Fibroblast of skin of right biceps (primary cell): ENCODE measurements at places on chromosomes 5 and 9.

GRCh38 chr5:67976891-67977601 is 238.5 kb upstream of the PIK3R1 start:
- no peak for DNase-seq

GRCh38 chr5:174903172-174903732 is 178.9 kb downstream of the MSX2 start:
- DNase-seq: no peak

DNA sequence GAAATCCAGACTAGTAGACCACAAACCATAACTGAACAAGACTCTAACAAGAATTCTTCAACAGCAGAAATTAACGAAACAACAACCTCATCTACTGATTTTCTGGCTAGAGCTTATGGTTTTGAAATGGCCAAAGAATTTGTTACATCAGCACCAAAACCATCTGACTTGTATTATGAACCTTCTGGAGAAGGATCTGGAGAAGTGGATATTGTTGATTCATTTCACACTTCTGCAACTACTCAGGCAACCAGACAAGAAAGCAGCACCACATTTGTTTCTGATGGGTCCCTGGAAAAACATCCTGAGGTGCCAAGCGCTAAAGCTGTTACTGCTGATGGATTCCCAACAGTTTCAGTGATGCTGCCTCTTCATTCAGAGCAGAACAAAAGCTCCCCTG is 68.6 kb downstream of the VCAN start:
- DNase-seq: no peak

GRCh38 chr9:88183798-88184495 is 45.7 kb upstream of the SPATA31C2 start:
- peak; percentile 20 for DNase-seq

DNA sequence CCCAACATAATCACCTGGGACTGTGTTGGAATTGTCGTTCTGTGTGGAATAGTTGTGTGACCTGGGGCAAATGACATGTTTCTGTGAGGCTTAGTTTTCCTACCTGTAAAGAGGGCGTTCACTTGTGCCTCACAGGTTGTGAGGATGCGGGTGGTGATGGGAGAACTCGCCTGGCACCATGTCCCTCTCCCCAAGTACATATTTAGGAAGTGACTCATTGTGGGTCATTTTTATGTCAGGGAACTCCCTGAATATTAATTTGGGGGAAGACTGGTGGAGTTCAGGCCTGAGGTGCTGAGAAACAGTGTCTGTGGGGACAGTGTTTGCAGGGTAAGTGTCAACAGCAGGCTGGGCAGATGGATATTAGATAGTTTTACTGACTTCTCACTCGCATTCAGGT is 144.7 kb downstream of the KDM4C start:
- DNase-seq: peak; percentile 15

DNA sequence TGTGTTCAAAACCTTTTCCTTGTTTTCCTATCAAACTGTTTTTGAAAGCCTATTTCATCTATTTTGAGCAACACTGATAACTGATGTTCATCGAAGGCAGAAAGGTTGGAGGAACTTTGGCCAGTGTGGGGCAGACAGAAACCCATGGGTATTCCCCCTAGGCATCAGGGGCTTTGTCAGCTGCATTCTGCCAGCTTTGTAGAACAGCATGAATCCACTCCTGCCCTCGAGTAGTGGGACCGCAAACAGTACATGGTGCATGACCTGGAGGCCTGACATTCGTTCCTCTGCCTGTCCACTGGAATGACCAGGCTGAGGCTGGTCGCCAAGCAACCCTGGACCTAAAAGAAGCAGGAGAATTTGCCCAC is 22.7 kb downstream of the ARHGAP26 start:
- no peak for DNase-seq

DNA sequence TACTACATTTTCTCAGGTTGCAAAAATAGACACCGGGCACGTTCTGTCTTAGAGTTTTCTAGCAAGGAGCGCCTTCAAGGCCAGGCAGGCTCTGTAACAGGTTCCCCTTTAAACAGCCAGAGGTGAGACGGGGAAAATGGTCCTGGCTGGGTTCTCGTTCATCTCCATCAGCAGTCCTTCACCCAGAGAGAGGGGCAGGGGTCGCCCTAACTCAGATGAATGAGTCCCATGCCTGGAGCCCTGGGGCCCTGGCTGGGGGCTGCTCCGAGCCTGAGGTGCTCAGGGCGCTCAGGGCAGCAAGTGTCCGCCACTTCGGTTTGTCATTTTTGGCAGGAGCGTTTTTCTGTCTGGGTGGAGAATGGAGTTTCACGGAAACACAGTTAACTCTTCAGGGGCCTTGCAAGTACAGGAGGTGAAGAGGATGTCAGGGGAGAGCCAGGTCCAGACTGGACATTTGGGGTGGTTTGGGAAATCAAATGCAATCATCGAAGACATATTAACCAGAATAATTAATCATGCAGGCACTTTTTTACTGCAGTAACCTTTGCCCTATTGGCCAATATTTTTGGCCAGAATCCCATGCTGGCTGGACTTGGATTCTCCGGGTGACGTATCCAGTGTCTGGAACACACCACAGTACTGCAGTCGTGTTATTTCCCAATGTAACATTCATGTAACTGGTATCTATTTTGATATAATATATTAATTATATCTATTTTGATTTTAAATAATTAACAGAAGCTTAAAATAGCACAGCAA is 2.9 kb downstream of the NTNG2 start:
- DNase-seq: no peak

GRCh38 chr9:123359546-123359945 is 3.5 kb downstream of the CRB2 start:
- no peak for DNase-seq

- no peak for DNase-seq
These were observed 104.0 kb downstream of the COL23A1 start for GRCh38 chr5:178486239-178486641.

GRCh38 chr5:143913008-143913752 is 101.2 kb downstream of the HMHB1 start:
- peak; percentile 94 for DNase-seq

DNA sequence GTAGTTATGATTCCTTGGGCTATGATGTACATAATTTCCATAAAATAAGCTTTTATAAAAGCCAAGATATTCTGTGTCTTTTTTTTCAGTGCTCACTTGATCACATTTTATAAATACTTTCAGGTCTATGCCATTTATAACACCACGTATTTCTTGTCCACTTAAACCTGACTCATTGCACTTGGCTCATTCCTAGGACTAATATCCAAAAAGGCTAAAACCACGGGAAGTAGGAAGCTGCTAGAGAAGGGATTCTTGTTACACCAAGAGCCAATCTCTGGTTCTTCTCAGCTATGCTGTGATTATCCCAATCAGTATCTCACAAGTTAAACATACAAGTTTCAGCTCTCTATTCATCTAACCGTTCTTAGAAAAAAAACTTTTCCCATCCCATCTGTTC is 80.4 kb upstream of the CDH6 start:
- peak; percentile 87 for DNase-seq

GRCh38 chr9:95090023-95090791 is 227.3 kb downstream of the FANCC start:
- DNase-seq: no peak

DNA sequence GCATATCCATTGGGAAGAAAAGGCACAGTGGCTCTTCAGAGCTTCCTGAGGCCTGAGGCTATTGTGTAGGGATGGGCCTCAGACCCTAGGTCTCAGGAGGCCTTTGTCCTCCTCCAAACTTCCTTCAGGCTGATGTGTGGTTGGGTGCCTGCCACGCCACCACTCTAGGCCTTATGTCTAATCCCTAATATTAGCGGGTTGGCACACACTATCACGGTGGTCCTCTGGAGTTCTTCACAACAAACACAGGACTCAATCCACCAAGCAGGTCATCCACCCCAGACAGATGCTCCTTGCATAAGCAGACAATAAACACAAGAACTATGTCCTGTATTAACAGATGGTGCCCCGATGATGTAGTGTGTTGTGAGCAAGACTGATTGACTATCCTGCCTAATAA is 31.0 kb upstream of the FSTL4 start:
- DNase-seq: no peak

GRCh38 chr5:67015541-67016191 is 180.9 kb downstream of the CD180 start:
- peak; percentile 74 for DNase-seq

- DNase-seq: no peak
These were observed 71.5 kb upstream of the ANXA1 start for GRCh38 chr9:73080110-73080694.

GRCh38 chr9:13899924-13900323 is 414.0 kb downstream of the NFIB start:
- no peak for DNase-seq

- no peak for DNase-seq
These were observed 19.7 kb downstream of the TRIM14 start for GRCh38 chr9:98099346-98099745.

GRCh38 chr9:20022410-20022809 is 233.6 kb upstream of the SLC24A2 start:
- peak; percentile 53 for DNase-seq

DNA sequence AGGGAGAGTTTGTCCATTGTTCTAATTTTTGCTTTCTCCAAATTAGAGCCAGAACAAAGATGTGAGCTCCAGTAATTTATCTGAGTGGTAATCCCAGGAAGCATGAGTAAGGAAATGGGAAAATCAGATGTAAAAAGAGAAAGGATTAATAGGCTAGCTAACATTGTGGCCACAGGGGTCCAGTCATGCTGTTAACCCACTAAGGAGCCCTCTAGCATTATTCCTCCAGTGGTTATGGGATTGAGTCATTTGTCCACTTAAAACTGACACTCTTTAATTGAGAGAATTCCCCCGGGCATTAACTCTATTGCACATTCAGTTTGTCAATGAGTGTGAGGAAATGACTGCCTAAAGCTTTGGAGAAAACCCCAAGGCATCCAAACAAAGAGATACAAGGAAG is 700.3 kb upstream of the TYRP1 start:
- peak; percentile 12 for DNase-seq

DNA sequence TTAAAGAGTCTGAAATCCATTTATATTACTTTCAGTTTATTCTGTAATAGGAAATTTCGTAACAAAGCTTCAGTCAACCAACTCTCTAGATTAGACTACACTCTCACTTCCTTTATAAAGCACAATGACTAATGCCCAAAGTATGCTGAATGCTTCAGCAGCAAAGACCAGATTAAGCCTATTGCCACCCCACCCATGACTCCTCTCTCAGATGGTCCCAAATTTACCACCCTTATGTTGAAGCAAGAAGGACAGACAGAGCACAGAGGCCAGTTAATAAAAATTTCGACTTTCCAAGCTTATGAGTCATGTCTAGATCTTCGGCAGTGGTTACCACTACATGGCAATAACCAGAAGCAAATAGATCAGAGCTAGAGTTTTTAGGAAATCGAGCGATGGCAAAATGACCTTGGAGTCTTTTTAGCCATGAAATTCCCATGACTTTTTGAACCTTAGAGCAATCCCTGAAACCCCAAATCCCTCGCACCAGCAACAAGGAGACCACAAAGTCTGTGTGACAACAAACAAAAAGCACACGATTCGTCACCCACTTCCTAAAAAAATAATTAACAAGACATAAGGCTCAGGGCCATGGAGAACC is 287.8 kb upstream of the RASA1 start:
- DNase-seq: peak; percentile 83

GRCh38 chr5:98104454-98105188 is 668.8 kb upstream of the RGMB start:
- DNase-seq: peak; percentile 12

DNA sequence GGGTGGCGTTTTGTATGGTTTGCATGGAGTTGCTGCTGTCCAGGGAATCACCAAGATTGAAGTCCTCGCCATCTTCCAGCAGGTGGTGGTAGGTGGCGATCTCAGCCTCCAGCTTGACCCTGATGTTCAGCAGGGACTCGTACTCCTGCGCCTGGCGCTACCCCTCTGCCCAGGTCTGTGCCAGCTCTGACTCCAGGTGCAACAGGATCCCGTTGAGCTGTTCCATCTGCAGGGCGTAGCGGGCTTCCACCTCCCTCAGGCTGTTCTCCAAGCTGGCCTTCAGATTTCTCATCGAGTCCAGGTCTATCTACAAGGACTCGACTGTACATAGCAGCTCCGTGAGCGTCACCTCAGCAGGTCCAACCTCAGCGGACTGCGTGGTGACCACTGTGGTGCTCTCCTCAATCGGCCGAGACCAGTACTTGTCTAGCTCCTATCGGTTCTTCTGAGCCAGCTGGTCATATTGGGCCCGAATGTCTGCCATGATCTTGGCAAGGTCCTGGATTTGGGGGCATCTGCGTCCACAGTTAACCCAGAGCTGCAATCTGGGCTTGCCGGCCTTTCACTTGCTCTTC is 1584.8 kb upstream of the ACO1 start:
- no peak for DNase-seq

- DNase-seq: no peak
These were observed 173.0 kb upstream of the TBC1D2 start for GRCh38 chr9:98428454-98428853.

DNA sequence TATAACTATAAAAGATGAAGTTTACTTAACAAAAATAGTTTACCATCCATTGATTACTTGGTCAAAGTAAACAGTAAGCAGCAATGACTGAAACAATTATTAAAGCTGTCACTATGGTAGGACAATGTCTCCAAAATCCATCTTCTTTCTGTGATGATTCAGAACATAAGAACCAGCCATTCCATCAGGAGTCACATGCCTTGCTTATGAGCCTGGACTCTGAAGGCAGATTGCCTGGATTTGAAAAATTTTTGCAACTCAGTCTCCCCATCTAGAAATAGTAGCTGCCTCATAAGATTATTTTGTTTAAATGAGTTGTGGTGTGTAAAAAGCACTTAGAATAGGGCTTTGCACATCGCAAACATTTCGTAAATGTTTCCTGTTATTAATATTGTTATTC is 136.2 kb downstream of the LIFR start:
- DNase-seq: peak; percentile 61

GRCh38 chr5:14749579-14750101 is 85.1 kb downstream of the OTULIN start:
- peak; percentile 33 for DNase-seq

GRCh38 chr5:59587489-59588337 is 305.8 kb downstream of the PDE4D start:
- peak; percentile 85 for DNase-seq

GRCh38 chr9:32092031-32092430 is 292.4 kb upstream of the ACO1 start:
- no peak for DNase-seq

- DNase-seq: no peak
These were observed 233.2 kb downstream of the KCTD16 start for GRCh38 chr5:144403817-144404420.

GRCh38 chr5:110651507-110651906 is 75.0 kb downstream of the TMEM232 start:
- DNase-seq: peak; percentile 72

- no peak for DNase-seq
These were observed 20.0 kb downstream of the MTRR start for GRCh38 chr5:7888901-7889300.

DNA sequence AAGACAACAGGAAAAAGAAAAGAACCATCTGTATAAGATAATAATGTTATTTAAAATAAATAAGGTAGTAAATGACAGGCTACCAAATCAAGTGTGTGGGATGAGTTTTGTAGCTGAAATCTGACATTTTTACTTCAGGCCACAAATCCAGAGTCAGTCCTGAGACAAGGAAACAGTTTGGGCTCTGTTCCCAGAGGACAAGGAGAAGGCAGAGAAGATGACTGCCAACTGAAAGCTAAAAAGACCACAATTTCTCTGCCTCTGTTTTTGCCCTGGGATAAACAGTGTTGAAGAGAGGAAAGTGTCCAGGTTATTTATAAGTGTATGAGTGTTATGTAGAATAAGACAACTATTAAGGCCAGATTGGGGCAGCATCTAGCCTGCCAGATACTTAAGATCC is 180.5 kb downstream of the NFIB start:
- DNase-seq: no peak
